ENCODE measurements at places on chromosomes 7 and 10. TPM values are rescaled to one million over a fixed set of nuclear protein-coding genes. Genes with fewer than 3 reads are reported as not detected.

DNA sequence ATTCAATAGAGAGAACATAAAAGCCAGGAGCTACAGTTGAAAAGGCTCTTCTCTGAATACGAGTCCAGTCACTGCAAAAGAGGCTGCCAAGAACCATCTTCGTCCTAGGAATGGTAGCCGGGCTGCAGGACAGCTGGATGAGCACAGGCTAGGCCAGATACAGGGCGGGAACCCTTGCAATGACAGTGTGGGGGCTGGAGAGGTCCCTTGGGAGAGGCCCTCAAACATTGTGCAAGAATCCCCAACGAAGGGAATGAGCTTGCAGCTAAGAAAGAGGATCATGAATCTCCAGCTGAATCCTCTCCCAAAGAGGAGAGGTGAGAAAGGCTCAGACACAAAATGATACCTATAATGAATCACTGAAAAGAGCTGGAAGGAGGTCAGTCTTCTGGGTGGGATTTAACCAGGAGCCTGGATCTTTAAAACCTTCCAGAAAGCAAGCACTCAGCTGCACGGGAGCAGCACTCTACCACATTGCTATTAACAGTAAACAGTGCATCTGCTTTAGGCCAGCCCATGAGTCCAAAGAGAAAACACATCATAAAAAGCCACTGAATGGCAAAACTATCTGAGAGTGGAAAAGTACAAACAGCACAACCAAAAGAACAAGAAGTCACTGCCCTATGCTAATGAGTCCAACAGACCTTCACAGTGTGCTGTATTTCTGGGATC is 287.9 kb downstream of the TNS3 start:
- no peak for DNase-seq

The CYP2C19 gene
- not detected for total RNA-seq

The LIPN gene
- total RNA-seq: not detected

The HOXA5 gene
- total RNA-seq: 10.4 TPM

The EGR2 gene
- 5.7 TPM for total RNA-seq

GRCh38 chr7:100428199-100428966 is at the start of gene ZCWPW1:
Gene ZCWPW1, minus strand, starts transcription at chr7:100428703. Its CDS starts 8,054 bp downstream, at chr7:100420649.
- peak; percentile 97 for DNase-seq

DNA sequence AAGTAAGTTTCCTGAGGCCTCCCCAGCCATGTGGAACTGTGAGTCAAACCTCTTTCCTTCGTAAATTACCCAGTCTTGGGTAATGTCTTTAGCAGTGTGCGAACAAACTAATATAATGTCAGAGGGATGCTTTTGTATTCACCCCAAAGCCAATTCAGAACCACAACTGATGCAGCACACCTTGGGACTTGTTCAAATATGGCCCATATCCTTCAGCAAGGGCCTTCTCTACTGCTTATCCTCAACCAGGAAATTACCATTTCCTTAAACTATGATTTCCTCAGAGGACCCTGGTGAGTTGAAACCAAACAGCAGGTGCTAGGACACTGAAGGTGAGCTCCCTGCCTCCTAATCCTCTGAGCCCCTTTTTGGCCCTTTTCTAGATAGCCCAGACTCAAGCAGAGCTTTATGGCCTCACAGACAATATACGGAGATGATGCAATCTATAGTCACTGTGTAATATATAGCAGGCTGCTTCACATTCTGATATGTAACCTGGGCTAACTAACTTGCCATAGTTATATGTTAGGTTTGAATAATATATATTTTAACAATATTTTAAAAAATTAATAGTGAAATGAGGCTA is 15.2 kb downstream of the SRI start:
- no peak for DNase-seq

The EMX2 gene
- total RNA-seq: 46.1 TPM

The NUPR2 gene
- total RNA-seq: 2.8 TPM

DNA sequence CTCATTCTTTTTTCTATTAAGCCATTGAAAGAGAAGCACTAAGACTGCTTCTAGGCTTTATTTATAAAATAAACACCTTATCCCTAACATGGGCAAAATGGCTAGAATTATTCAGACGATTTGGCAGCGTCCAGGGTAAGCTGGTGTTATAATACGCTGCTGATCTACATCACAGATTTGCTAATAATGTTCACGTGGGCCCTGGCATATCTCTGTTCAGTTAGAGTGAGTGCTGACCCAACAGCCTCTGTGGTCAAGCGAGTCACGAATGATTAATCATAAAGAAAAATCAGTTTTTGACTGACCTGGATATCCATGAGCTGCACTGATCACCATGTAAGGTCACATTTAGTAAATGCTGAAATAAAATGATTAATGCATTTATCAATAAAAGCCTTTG is 28.4 kb upstream of the CBLL1 start:
- DNase-seq: no peak

- DNase-seq: no peak
These were observed 78.0 kb upstream of the AGBL3 start for GRCh38 chr7:134908289-134908688.

DNA sequence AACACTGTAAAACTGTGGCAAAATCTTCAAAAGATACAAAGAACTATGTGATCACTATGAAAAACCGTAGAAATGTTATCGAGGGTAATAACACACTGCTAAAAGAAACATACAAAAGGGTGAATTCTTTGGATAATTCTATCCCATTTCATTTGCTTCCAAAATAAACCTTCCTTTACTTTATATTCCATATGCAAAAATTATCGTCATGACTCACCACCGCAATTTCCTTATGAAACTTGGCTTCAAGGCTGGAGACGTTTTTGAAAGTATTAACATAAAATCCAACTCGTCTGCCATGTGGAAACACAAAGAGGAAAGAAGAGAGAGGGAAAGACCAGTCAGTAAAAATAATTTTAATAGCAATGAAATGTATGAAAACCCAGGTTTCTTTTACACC is 165.2 kb downstream of the AMPH start:
- no peak for DNase-seq

- no peak for DNase-seq
These were observed 32.0 kb downstream of the GRID1 start for GRCh38 chr10:86334488-86335085.

- DNase-seq: no peak
These were observed 186.1 kb downstream of the ZNF365 start for GRCh38 chr10:62560201-62560819.

The NAT16 gene
- total RNA-seq: not detected

DNA sequence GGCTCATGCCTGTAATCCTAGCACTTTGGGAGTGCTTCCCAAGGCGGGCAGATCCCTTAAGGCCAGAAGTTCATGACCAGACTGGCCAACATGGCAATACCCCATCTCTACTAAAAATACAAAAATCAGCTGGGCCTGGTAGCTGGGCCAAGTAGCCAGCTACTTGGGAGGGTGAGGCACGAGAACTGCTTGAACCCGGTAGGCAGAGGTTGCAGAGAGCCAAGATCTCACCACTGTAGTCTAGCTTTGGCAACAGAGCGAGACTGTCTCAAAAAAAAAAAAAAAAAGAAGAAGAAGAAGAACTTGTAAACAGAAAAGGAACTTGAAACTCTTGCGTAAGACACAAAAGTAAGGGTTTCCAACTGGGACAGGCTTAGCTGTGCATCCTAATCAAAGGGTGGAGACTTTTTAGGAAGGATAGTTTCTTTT is 5.6 kb upstream of the IFIT2 start:
- no peak for DNase-seq

GRCh38 chr7:79298145-79298760 is 155.2 kb downstream of the MAGI2 start:
- no peak for DNase-seq

GRCh38 chr7:80521809-80522208 is 9.9 kb upstream of the GNAT3 start:
- DNase-seq: no peak

- no peak for DNase-seq
These were observed 11.0 kb downstream of the MPP7 start for GRCh38 chr10:28291881-28292297.

The PROSER2 gene
- total RNA-seq: 21.5 TPM

All from ureter (tissue), 1 donor.